ENCODE measurements at places on chromosomes 12 and 14.

- DNase-seq, result no peak
Measured at GRCh38 chr14:76121089-76121748, 30.5 kb upstream of the GPATCH2L start.

DNA sequence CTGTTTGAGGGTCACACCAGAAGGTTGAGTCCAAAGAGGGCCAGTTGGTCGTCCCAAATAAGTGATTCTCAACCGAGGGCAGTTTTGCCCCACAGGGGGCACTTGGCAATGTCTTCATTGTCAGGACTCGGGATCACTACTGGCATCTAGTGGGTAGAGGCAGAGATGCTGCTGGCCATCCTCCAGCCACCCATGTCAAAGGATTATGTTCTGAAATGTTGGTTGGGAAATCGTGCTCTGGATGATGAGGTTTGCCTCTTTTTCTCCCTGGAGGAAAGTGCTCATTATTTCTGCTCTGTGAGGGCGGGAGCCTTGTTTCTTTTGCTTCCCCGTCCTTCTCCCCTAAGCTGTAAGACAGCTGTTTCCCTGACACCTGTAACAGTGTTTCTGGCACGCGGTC is 3.6 kb downstream of the ZNF839 start:
- peak; percentile 90 for DNase-seq

- no peak for DNase-seq
Measured at GRCh38 chr12:30440826-30441602, 254.7 kb downstream of the IPO8 start.

GRCh38 chr14:73058922-73059673 is 764 bp downstream of the RBM25 start:
- no peak for DNase-seq

DNA sequence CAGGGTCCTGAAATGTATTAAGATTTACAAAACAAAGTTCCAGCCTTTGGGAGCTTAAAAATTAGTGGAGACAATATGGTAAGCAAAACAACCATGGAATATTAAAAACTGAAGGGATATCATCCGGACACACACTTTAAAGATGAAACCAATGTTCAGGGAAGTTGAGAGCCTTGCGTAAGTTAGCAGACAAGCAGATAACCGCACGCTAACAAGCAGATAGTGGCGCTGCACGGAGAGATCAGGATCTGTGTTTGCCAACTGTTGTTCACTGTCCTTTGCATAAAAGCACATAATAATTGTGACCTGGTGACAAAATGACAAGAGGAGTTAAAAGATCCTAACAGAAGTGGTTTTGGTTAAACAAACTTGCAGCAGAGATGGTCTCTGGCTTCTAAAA is 14.3 kb upstream of the TMEM229B start:
- DNase-seq, result no peak

- DNase-seq, result no peak
Measured at GRCh38 chr12:30754383-30754749, 385 bp downstream of the CAPRIN2 start.
